ENCODE measurements at places on chromosomes 7 and 10.

DNA sequence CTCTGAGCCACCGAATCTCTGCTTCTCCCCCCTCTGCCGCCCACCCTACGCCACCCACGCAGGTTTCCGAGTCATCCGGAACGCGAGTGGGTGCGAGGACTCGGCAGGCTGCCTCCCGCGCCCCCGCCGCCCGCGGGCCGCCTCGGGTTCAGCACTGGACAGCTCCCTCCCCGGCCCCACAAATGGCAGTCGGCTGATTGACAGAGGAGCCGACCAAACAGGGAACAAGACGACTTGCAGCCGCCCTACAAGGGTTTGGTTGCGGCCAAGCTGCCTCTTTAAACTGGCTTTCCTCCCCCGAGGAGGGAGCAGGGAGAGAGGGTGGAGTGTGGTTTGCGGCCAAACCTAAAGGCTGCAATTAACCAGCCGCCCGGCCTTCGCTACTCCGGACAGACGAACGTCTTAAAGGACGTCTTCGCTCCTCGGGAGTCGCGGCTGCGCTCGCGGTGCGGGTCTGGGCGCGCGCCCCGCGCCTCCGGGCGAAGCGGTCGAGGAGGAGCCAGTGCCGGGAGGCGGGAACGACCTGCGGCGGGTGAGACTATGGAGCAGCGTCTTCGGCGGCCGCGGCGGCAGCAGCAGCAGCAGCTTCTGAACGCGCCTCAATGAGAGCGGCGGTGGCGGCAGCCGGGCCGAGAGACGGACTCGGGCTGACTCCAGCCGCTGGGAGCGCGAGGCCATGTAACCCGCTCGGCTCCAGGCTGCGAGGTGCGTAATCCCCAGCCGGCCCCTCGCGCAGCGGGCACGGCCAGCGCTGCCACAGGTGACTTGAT is at the start of gene GPR158:
Gene GPR158 (plus strand): TSS at position 541 of the 770 bp plus-strand sequence. CDS start 420 bp downstream, outside the sequence.
- no peak within 1 kb of the TSS for H3K27ac ChIP-seq
- peaks cover 73% of the 10 kb centered on the region for H3K27me3 ChIP-seq
- peak; percentile 96 for DNase-seq
- H3K4me1 ChIP-seq: peaks cover 12% of the 10 kb centered on the region

GRCh38 chr10:55782181-55782580 is 578.9 kb downstream of the ZWINT start:
- no peak overlapping the region for H3K4me3 ChIP-seq
- H3K27me3 ChIP-seq: no peaks in the 10 kb centered on the region
- H3K4me1 ChIP-seq: no peaks in the 10 kb centered on the region
- no peaks in the 10 kb centered on the region for H3K36me3 ChIP-seq
- no peak for DNase-seq
- no peak overlapping the region for H3K27ac ChIP-seq

DNA sequence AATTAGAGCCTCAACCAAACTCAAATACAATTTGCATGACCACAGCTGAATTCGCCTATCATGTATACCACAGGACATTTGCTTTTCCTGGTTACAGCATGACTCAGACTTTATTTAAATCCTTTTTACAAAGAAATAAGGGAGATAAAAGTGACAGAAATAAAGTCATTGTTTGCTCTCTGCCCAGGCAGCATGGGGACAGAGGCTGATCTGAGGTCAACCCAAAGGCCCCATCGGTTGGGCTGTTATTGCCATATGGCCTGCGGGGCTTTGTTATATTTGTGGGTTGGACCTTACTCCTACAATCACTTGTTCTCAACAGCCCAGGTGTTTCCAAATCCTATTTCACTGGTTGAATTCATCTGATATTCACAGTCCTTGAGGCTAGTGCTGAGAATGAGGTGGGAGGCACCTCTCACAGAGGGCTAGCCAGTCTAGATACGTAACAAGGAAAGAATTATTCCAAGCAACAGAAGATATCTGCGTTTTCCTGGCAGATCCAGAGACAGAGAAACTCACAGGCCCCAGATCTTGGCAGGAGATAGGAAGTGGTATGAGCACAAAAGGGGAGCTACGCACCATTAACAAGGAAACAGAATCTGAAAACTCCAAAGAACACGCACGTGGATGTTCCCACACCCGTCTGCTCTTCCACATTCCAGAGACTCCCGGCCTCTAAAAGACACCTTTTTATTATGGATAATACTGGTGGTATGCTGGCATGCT is 117.3 kb downstream of the HIPK2 start:
- peaks cover 78% of the 10 kb centered on the region for H3K4me1 ChIP-seq
- no peaks in the 10 kb centered on the region for H3K27me3 ChIP-seq
- H3K36me3 ChIP-seq: peaks cover 20% of the 10 kb centered on the region
- DNase-seq: no peak
- H3K27ac ChIP-seq: peak overlapping the region; percentile 93
- H3K4me3 ChIP-seq: no peak overlapping the region

- no peaks in the 10 kb centered on the region for H3K36me3 ChIP-seq
- peaks cover 14% of the 10 kb centered on the region for H3K4me1 ChIP-seq
- no peaks in the 10 kb centered on the region for H3K27me3 ChIP-seq
- no peak for DNase-seq
These were observed 24.0 kb upstream of the MALRD1 start for GRCh38 chr10:19024611-19025010.

GRCh38 chr10:10968257-10968588 is 49.4 kb upstream of the CELF2 start:
- peaks cover 8% of the 10 kb centered on the region for H3K27me3 ChIP-seq
- no peaks in the 10 kb centered on the region for H3K36me3 ChIP-seq
- no peak for DNase-seq
- H3K27ac ChIP-seq: no peak overlapping the region
- H3K4me1 ChIP-seq: peaks cover 16% of the 10 kb centered on the region

DNA sequence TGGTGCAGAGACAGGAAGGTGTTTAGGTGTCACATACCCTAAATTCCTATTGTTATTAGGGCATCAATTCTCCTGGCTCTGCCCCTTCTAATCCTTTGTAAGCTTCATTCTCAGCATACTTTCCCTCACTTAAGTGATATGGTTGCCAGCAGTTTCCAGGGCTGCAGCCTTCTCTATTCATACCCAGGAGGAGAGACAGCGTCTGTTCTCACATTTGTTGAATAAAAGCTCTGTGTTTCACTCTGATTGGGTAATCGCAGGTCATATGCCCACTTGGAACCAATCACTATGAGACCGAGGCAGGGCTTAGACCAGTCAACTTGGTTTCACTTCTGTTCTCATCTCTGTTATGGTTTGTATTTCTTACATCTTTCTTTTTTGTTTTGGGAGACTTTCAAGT is 109.6 kb upstream of the MTPN start:
- H3K36me3 ChIP-seq: no peaks in the 10 kb centered on the region
- H3K27ac ChIP-seq: no peak overlapping the region
- no peaks in the 10 kb centered on the region for H3K4me1 ChIP-seq
- peaks cover 6% of the 10 kb centered on the region for H3K27me3 ChIP-seq
- no peak overlapping the region for H3K4me3 ChIP-seq
